Melanocyte of skin (primary cell): ENCODE measurements at places on chromosomes 12 and 14. TPM values are rescaled to one million over a fixed set of nuclear protein-coding genes. Genes with fewer than 3 reads are reported as not detected.

Gene CEP170B
- total RNA-seq = 12.0 and 30.2 TPM in 2 replicates

Gene RD3L
- not detected in 2 replicates for total RNA-seq

Gene AP1G2
- total RNA-seq = 27.0 and 29.0 TPM in 2 replicates

Gene PLA2G1B
- total RNA-seq = not detected in 2 replicates

Gene COPZ1
- 95.2 and 122 TPM in 2 replicates for total RNA-seq

Gene OAS1
- total RNA-seq = 121 and 375 TPM in 2 replicates

Gene NELL2
- 0.15 and 1.3 TPM in 2 replicates for total RNA-seq

Gene CISTR
- total RNA-seq = not detected in 2 replicates

Gene SMCO2
- total RNA-seq = not detected in 2 replicates

Gene TGFB3
- total RNA-seq = 1.9 and 2.7 TPM in 2 replicates

Gene C14orf180
- total RNA-seq = not detected in 2 replicates

Gene KCNC2
- total RNA-seq = not detected in 2 replicates

Gene SPRYD4
- 3.0 and 4.3 TPM in 2 replicates for total RNA-seq

Gene LAG3
- total RNA-seq = not detected in 2 replicates

Gene CCDC198
- total RNA-seq = not detected in 2 replicates

Gene APOLD1
- 10.3 and 42.5 TPM in 2 replicates for total RNA-seq

Gene MYG1
- total RNA-seq = 36.5 and 44.7 TPM in 2 replicates

Gene PIWIL1
- total RNA-seq = not detected in 2 replicates

Gene TAS2R8
- total RNA-seq = under 0.01 TPM in 1 of 2 replicates, not detected in the other

Gene MMP17
- total RNA-seq = 48.5 and 69.8 TPM in 2 replicates

Gene TCL1B
- not detected in 2 replicates for total RNA-seq

Gene KRT79
- not detected in 2 replicates for total RNA-seq

Gene ITFG2
- total RNA-seq = 15.7 and 19.6 TPM in 2 replicates

Gene LRP1-AS
- total RNA-seq = not detected in 2 replicates

Gene PABPN1
- total RNA-seq = 33.0 and 49.8 TPM in 2 replicates

Gene ATL1
- 16.9 and 18.2 TPM in 2 replicates for total RNA-seq

Gene VSX2
- not detected in 2 replicates for total RNA-seq

Gene SERPINA1
- total RNA-seq = 0.34 and 0.73 TPM in 2 replicates
